Esophagus squamous epithelium (tissue), 5 donors: ENCODE measurements at places on chromosomes 1 and 21.

DNA sequence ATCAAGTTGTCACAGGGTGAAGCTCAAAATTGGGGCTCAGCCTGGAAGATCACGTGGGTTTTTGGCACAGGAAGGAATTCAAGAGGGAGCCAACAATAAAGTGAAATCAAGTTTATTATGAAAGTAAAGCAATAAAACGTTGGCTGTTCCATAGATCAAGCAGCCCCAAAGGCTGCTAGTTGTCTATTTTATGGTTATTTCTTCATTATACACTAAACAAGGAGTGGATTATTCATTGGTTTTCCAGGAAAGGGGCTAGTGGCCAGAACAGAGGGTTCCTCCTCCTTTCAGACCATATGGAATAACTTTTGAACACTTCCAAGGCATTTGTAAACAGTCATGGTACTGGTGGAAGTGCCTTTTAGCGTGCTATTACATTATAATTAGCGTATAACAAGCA, 723.5 kb upstream of the ADAMTS5 start:
- no peak for DNase-seq

DNA sequence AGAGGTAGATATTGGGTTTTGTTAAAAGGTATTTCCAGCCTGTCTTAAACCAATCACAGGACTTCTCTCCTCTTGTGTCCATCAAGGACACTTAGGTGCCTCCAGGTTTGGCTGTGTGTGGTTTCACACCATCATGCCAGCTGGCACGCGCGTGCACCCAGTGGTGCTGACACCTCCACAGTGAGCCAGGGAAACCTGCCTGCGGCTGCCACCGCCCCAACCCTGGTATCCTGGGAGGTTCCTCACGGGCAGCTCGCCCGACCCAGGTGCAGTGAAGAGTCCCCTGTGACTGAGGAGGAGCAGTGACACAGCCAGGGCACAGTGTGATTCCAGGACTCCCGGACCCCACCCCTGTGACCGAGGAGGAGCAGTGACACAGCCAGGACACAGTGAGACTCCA, 13.2 kb upstream of the COL6A2 start:
- no peak for DNase-seq

GRCh38 chr1:96926176-96926575, 204.6 kb downstream of the PTBP2 start:
- no peak for DNase-seq

- no peak for DNase-seq
Observed at GRCh38 chr1:38235705-38236104, 189.1 kb upstream of the POU3F1 start.

GRCh38 chr1:1989789-1990188, 13.8 kb downstream of the CFAP74 start:
- no peak for DNase-seq

DNA sequence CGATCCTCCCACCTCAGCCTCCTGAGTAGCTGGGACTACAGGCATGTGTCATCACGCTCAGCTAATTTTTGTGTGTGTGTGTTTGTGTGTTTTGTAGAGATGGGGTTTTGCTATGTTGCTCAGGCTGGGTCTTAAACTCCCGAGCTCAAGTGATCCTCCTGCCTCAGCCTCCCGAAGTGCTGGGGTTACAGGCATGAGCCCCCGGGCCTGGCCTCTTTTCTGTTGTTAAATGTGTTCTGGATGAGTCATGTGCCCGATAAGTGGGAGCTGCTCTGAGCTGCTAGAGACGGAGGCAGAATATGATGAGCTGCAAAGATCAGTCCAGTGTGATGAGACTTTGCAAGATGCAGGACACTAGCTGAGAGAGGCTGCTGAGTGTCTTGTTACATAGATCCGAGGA, 75.5 kb downstream of the VPS13D start:
- DNase-seq: no peak

DNA sequence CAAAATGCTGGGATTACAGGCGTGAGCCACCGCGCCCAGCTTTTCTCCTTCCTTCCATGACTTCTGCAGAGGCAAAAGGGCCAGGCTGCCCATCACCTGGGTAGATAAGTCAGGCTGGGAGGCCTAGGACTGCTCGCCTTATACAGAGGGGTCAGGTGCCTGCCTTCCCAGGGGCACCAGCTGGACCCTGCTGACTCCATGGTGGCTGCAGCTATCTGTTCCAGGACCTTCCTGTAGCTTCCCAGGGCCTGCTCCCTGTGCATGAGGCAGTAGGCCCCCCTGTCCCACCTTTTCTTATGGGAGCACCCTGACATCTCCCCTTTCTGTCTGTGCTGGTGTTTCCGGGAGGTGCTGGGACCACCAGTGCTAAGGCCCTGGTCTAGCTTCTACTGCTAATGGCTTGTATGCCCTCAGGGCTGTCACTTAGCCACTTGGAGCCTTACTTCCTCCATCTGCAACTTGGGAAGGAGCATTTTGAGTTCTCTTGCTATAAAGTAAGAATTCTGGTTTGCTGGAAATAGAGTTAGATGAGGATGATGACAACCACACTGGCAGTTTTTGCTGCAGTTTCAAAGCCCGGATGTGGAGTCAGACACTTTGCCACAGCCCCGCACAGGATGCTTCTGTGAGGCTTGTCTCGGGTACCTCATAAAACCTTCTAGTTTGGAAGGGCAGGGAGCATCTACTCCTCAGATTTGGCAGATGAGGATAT, 14.4 kb downstream of the SOX13 start:
- no peak for DNase-seq

GRCh38 chr1:20380616-20381035, 90.0 kb downstream of the VWA5B1 start:
- no peak for DNase-seq

GRCh38 chr1:7229696-7230631, 444.7 kb downstream of the CAMTA1 start:
- no peak for DNase-seq

- no peak for DNase-seq
Observed at GRCh38 chr1:165287781-165288180, 68.7 kb downstream of the LMX1A start.

- DNase-seq: no peak
Observed at GRCh38 chr1:197399755-197400521, 131.9 kb downstream of the CRB1 start.

GRCh38 chr1:161987303-161987702, 36.4 kb downstream of the OLFML2B start:
- no peak for DNase-seq

DNA sequence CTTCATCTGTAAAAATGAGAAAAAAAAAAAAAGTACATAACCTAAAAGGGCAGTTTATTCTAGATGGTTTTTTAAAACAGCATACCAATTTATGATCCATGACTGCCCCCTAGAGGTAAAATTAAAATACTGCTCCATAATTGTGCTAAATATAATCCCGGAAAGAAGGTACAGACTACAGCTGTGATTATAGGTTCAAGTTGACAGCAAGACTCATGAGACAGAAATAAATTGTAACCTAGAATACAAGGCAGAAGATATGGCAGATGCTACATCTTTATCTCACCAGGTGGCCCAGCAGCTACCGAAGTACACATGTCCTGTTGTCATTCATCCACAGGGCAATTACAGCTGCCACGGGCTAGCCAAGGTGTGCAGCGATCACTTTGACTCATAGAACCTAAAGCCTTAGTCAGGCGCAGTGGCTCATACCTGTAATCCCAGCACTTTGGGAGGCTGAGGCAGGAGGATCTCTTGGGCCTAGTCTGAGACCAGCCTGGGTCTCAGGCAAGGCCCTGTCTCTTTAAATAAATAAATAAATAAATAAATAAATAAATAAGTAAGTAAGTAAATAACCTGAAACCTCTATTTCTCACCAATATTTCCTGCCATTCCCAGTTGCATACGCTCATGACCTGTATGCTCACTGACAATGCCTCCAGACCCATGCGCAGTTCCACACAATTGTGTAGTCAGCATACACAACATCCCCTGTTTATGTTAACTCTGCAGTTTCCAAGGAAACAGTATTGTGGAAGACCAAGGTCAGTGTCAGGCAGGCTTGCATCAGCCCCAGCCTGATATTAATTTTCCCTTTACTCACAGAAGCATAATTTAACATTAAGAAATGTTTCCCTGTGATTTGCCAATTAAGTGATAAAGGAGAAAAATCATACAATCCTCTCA, 18.3 kb upstream of the PPIE start:
- no peak for DNase-seq

DNA sequence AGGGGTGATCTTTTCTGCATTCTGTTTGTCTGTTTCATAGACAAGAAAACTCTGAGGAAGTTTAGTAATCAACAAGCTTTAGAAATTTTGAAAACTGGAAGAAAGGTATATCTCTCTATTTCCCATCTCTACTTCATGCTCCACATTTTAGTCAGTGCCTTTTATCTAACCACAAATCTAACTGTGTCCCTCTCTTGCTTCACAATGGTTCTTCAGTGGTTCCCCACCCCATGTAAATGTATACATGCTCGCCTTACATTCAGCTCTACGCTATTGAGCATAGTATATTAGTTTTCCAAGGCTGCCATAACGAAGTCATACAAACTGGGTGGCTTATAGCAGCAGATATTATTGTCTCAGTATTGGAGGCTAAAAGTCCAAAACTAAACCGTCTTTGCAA, 14.4 kb upstream of the SAMSN1 start:
- DNase-seq: no peak

DNA sequence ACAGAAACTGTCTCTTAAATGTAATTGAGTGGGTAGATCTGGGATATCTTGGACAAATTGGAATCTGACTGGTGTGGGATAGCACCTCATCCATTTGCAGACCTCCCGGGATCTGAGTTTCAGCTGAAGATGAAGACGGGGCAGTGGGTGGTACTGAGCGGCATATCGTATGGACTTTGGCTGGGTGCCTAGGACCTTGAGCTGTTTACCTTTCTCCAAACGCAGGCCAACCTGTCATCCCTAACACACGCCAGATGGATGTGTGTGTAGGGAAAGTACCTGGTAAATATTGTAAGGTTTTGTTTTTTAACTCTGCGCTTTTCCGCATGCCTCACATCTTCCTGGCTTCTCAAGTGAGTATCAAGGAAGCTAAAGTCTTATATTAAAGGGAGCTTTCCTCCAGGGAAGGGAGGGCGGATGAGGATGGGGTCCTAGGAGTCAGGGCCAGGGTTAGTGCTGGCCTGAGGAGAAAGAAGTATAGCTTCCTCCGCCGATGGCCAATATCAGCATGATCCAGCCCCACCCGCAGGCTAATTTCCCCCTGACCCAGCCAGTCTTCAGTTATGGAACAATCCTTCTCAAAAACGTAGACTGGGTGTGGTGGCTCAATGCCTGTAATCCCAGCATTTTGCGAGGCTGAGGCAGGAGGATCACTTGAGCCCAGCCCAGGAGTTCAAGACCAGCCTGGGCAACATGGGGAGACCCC, 26.2 kb downstream of the ATP8B2 start:
- DNase-seq: no peak

- DNase-seq: no peak
Observed at GRCh38 chr1:172708452-172708851, 49.5 kb downstream of the FASLG start.

DNA sequence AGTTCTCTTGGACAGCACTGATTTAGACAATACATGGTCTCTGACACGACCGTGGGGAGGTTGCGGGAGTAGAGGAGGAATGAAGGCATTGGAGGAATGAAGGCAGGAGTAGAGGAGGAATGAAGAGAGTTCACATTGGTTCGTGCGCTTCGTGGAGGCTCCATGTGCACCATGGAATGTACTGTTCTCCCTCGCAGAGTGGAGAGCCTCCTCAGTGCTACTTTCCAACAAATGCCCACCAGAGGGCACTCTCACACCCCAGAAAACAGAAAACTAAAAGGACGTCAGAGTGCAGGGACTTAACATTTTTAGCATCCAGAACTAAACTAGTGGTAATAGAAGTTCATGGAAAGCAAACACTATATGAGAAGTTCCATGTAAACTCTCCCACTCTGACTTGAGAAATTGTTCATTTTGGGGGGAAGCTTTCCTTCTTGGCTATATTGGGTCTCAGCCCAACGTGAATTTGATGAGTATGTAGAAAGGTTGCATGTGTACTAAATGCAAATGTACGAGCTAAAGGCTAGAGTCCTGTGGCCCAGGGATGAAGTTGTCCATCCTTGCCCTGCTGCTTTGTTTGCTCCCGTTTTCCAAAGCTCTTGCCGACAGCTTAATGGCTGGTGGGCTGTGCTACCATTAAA, 211.6 kb downstream of the LMX1A start:
- no peak for DNase-seq

- no peak for DNase-seq
Observed at GRCh38 chr1:117699953-117700352, 94.1 kb downstream of the TENT5C start.

DNA sequence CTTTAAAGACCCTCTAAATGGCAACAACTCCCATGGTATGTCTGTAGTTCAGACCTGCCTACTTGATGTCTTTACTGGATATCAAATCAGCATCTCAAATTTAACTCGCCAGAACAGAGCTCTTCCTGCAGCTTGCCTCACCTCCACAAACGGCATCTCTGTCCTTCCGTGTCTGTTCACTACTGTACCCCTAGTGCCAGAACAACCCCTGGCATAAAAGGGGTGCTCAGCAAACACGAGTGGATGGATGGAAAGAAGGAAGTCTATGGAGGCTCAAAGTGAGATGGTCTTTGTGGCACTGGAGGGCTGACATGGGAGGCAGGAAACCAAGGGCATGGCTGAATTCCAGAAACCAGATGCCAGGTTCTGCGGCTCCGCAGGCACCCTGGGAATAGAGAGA, 22.7 kb downstream of the MRPL37 start:
- DNase-seq: no peak

GRCh38 chr1:44650159-44650831, 24.0 kb downstream of the TMEM53 start:
- DNase-seq: no peak

- no peak for DNase-seq
Observed at GRCh38 chr1:200506471-200506870, 96.6 kb upstream of the ZNF281 start.

DNA sequence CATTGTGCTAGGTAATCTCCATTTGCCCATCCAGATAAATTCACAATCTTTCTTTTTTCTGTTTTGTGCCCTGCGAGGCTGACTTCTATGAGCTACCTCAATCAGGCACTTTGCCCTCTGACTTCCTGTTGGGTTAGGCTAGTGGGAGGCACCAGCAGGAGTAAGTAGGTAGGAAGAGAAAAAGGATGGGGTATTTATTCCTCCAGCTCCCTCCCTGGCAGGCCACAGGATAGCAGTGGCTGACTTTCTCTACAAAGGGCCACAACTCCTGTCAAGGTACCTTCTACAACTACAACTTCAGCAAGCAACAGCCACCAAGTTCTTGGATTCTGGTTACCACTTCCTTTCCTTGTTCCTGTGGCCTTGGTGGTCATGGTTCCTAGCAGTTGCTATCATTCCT, 18.8 kb upstream of the GORAB start:
- no peak for DNase-seq

- DNase-seq: no peak
Observed at GRCh38 chr21:35563885-35564451, 496.4 kb downstream of the SETD4 start.

GRCh38 chr1:82492159-82492558, 691.4 kb downstream of the ADGRL2 start:
- no peak for DNase-seq
